Activated CD8-positive, alpha-beta memory T cell treated with anti-CD3 and anti-CD28 coated beads, Interleukin-2, amount 10 ng/mL, durations not matched to agents 7 days and 5 days (primary cell): ENCODE measurements at places on chromosomes 4 and X.

- DNase-seq = no peak
Observed at GRCh38 chr4:14403132-14403531, 599.1 kb upstream of the CPEB2 start.

GRCh38 chr4:38782452-38783108 lies at the start of gene TLR10:
Gene TLR10 (minus strand): TSS chr4:38782990. CDS start chr4:38775590, 7,400 bp downstream.
- peak; percentile 51 for DNase-seq

- DNase-seq = no peak
Observed at GRCh38 chr4:83110970-83111750, 3.4 kb downstream of the PLAC8 start.

DNA sequence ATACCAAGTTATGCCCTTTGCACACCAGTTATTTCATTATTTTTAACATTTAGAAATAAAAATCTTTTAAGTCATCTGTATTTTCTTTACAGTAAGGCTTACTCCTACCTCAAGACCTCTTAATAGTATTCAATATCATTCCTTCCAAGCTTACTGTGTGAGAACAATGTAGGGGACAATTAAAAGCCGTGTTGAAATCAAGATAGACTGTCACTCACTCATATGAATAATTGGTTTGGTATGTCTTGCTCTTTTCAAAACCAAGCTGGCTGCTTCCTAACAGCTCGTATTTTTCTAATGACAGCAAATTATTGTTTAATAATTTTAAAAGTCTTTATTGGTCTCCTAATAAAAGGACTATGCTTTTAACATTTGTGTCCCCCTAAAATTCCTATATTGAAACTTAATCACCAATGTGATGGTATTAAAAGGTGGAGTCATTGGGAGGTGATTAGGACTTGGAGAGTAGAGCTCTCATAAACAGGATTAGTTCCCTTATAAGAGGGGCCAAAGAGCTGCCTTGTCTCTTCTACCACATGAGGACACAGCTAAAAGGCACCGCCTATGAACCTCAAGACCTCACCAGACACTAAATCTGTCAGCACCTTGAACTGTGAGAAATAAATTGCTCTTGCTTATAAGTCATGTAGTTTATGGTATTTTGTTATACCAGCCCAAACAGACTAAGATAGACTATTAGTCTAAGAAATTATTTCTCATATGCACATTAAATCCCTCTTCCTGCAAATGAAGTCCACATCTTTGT lies 4.1 kb downstream of the ABCB7 start:
- no peak for DNase-seq

DNA sequence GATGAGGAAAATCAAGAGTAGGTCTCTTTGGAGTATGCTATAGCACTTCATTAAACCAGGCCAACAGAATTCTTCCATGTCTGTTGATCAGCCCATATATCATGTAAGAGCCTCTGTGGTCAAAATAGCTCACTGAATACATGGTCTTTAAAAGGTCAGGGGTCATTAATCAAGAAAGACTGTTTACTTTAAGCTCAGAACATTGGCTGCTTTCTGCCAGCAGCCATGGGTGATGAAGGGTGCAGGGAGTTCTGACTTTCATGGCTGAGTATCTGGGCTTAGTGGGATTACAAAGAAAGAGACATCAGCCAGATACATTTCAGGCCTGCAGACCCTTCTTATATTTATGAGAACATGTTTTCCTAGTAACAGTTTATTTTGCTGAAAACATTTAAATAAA lies 7.1 kb upstream of the C4orf54 start:
- no peak for DNase-seq

DNA sequence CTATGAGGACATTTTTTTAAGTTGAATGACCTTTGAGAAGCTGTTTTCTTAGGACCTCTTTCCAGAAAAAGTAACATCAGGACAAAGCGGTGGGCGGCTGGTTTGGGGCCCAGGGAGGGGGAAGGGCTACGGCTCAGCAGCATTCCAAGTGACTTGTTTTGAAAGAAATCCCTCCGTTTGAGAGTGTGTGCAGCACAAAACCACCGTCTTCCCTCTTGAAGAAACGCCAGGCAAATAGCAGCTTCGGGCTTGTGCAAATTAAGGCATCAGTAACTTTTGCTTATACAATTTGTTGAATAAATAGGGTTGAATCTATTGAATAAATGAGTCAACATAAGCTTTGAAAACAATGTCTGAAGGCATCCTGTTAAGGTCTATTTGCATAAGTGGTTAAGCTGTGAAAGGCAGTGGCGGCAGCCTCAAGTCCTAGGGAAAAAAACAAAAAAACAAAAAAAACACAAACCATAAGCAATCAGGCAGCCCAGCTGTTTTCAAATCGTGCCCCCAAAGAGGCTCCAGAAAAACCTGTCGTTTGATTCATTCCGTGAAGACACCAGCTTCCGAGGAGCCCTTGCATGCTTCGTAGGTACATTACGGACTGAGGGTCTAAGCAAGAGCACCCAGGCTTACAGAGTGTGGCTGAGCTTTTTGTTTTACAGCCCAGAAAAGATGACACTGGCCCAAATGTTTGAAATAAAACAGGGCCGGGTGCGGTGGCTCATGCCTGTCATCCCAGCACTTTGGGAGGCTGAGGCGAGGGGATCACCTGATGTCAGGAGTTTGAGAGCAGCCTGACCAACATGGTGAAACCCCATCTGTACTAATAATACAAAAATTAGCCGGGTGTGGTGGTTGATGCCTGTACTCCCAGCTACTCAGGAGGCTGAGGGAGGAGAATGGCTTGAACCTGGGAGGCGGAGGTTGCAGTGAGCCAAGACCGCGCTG lies 103.7 kb downstream of the CRLF2 start:
- no peak for DNase-seq

GRCh38 chr4:182083671-182084410 lies 159.4 kb upstream of the TENM3 start:
- DNase-seq = no peak

DNA sequence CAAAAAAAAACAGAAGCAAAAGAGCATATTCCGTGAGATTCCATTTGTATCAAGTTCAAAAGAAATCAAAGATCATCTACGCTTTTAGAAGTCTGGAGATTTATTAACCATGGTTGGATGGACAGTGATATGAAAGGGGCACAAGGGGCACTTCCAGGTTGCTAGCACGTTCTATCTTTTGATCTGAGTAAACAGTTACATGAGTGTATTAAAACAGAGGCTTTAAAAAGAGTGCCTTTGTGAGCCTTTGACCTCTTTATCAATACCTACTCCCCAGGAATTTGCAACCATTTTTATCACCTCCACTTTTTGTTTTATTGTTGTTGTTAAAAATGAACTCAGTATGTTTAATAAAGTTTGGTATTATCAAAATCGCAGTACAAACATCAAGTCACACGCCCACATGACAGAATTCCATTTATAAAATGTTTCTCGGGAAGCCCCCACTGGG lies 72.4 kb upstream of the UCP1 start:
- no peak for DNase-seq

- no peak for DNase-seq
Observed at GRCh38 chrX:12441381-12442128, 303.3 kb downstream of the FRMPD4 start.

DNA sequence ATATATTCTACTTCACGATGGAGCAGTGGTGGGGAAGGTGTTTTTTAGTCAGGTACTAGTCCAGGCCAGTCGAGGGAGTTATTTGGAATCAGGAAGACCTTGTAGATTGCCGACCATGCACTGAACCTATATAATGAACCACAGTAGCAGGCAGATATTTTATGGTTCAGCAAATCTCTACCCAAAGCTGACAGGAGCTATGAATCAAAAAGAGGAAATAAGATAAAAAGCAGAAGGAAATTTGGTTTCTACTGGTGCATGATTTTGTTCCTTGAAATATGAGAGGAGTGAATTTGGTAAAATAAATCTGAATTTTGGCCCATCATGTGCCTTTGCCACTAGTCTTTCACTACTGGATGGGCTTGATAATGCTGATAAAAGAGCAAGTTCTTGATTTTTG lies 924.3 kb upstream of the DIAPH2 start:
- DNase-seq = no peak

DNA sequence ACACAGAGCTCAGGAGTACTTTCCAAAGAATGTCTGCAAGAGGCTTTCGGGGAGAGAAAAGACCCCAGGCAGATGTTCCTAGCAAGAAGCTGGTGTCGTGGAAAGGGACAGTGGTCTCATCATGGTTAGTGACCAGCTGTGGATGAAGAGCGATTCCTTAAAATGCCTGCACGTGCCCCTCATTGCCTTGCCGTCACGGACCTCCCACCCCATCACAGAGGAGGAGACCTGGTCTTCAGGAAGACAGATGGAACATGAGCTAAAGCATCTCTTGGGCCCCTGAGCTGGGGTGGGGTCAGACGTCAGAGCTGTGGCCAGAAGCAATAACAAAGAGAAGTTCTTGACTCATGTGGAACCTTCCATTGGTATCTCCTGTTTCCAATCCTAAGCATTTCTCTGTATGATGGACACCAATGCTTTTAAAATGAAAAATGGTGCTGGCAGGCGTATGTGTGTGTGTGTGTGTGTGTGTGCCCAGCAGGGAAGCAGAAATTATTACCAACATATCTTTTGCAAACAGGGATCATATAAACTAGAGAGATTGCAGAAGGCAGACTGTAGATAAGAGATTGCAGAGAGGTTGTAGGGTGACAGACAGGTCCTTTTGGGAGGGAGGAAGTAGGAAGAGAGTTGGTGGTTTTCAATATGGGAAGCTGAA lies 25.2 kb upstream of the ASMTL start:
- DNase-seq = peak; percentile 37

- no peak for DNase-seq
Observed at GRCh38 chr4:89379511-89380044, 72.0 kb upstream of the GPRIN3 start.

DNA sequence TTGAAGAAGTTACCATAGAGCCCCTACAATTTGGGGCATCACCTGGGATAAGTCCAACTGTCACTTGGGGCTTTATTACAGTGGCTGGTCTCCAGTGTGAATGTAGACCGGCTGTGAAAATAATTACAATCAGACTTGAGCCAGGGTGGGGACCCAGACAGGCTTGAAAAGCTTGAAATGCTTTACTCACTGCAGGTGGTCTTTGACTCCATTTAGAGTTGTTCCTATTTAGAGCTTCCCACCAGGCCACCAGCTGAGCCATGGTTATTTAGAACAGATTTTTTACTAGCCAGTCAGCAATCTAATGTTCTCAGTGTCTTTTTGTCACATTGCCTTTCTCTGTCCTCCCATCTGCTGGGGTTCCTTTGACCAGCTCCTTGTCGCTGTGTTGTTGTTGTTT lies 5.7 kb downstream of the ARHGAP10 start:
- DNase-seq = no peak

DNA sequence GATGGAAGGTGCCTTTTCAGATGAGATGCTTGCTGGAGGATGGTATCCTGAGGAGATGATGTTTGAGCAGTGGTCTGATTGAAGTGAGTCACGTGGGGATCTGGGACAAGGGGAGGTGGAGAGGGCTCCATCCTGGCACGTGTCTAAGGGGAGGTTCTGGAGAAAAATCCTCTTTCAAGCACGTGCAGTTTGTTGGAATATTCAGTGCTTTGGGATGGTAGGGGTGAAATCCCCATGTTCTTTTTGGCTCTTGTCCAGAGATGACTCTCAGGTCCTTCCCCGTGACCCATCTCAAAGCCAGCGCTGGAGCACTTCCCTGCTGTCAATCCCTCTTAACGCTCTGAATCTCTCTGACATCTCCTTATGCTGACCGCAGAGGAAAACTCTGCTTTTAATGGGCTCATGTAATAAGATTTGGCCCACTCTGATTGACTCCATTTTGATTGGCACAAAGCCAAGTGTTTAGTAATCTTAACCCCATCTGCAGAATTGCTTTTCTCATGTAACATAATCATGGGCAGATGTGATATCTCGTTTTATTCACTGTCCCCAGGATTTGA lies 10.8 kb upstream of the KLKB1 start:
- DNase-seq = no peak

- no peak for DNase-seq
Observed at GRCh38 chrX:805988-806387, 175.4 kb downstream of the SHOX start.

- no peak for DNase-seq
Observed at GRCh38 chr4:23117826-23118225, 425.1 kb downstream of the GBA3 start.

DNA sequence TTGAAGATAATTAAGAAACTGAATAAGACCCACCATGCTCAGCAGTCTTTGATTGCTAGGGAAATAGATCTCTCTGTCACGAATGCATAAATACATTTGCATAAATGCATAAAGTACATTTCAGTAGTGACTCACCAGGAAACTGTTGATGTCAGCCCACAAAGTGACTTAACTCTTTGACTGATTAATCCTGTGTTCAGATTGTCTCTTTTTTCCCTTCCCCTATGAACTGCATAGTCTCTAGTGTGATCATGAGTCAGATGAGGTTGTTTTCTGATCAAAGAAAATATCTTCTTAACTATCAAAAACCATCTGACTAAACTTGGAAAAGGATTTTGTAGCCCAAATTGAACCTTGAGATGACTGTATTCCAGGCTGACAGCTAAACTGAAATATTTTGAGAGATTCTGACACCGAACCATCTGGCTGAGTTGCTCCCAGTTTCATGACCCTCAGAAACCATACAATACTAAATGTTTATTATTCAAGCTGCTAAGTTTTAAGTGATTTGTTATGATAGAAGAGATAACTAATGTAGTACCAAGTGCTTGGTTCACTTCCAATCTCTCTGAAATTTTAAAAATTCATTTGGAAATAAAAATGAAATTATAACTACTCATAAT lies 1381.5 kb upstream of the AGA start:
- no peak for DNase-seq

- DNase-seq = no peak
Observed at GRCh38 chrX:47637546-47638195, 7.9 kb upstream of the CFP start.

GRCh38 chr4:17490575-17491059 lies 21.3 kb downstream of the QDPR start:
- DNase-seq = no peak

DNA sequence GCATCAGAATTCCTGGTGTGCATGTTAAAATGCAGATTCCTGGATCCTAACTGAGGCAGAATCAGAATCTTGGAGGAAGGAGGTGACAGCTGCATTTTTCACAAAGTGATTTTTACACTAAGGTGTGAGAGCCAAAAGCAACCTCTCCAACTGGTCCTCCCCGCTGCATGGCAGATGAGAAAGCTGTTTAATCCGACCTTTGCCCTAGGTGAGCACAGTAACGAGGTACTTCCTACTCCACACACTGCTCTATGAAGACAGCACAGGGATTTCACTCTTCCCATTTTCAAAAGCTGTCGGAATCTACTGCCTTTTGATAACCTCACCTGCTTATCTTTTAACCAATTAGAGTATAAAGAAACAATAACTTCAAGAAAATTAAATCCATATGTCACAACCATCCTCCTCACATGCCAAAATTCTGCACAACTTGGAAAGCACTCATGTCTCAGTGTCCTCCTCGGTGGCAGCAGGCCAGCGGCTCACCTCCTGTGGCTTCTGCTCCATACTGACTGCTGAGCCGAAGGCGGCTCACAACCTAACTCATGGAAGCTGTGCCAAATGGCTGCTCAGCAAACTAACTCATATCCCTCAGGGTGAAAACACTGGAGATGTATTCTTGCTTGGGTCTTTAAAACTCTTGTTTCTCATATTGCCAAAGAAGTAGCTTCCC lies 3.6 kb downstream of the CASP6 start:
- DNase-seq = no peak

GRCh38 chr4:8133897-8134563 lies 24.6 kb downstream of the ABLIM2 start:
- DNase-seq = no peak
